ENCODE measurements at places on chromosomes 16 and 17.
A peak's percentile ranks its signal among the peaks of the same experiment; 100 is the strongest.

- DNase-seq = peak; percentile 58
Observed at GRCh38 chr17:15341385-15341849, at the start of gene TEKT3. Gene TEKT3 (minus strand): TSS chr17:15341597. CDS start chr17:15331585, 10,012 bp downstream.

DNA sequence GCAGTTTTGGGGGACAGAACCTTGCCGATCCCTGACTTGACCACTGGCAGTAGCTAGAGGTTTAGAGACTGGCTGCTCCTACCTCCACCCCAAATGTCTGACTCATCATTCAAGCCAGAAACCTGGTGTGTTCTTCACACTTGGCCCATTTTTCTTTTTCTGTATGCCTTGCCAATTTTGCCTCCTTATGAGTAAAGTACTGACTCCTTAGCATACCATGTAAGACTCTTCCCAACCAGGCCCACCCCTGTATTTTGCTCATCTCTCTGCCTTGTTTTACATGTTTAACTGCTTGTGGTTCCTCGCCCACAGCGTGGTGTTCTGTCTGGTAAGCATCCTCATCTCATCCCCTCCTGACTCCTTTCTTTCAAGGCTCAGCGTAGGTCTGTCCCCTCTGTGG, 37.9 kb downstream of the NUP88 start:
- no peak for DNase-seq

GRCh38 chr16:84995663-84996062, 15.7 kb downstream of the ZDHHC7 start:
- DNase-seq = no peak

GRCh38 chr17:3678095-3678820, 9.6 kb downstream of the EMC6 start:
- DNase-seq = peak; percentile 52

GRCh38 chr16:84924331-84925091, 86.8 kb downstream of the ZDHHC7 start:
- no peak for DNase-seq

DNA sequence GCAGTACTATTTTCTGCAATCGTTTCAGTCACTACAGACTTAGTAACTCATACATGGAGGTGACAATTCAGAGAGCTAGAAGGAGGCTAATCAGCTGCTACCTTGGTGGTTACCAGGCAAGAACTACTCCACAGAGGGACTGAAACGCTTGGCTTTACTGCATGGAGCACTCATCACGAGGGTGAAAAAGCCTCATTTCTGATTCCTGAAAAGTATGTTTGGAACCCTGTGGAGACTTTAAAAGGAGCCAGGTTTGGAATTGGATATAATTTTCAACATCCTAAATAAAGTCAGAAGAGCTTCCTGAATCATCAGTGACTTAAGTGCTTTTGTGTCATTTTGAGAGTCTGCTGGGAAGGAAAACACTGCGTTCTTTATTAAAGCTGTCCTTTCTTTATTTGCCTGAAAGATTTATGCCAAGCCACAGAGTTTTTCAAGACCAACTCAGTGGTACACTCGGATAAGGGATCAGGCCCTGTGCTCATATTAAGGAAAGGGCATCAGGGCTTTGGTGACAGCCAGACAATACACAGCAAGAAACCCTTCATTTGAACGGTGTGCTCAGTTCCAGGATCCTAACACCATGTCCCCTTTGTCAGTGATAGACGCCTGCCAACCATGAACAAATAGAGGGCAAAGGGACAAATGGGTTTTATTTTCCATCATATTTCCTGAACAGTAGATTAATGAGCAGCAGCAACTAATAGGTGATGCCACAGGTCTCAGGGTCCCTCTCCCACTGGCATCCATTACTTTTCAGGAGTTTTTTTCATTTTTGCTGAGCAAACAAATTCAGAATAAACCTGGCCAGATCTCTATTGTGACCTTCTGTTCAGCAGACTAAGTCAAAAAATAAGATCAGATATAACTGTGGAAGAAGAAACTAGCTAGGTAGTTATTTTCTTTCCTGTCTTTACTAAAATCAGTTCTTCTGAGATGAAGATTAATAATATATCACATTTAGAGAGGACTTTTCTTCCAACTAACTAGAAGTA, 80.5 kb upstream of the CLEC18B start:
- DNase-seq = no peak

GRCh38 chr17:4357030-4357628, 9.3 kb downstream of the UBE2G1 start:
- DNase-seq = no peak

GRCh38 chr17:31172388-31172787, 77.6 kb downstream of the NF1 start:
- no peak for DNase-seq

DNA sequence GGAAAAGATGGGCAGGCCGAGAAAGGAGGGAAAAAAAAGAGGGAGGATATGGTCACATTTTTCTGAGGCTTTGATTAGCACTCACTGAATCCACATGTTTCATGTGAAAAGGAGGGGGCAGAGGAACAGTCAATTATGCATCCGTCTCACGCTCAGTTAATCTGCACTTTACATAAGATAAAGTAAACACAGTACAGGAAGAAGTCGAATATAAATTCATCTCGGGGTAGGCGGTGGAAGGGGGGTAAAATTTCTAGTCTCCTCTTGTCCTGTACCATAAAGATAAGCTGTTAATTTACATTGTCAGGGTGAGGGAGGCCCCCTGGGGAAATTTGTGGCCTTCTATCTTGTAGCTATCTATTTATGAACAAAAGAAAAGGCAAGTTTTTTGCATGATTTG, 73.1 kb upstream of the CES5A start:
- no peak for DNase-seq

DNA sequence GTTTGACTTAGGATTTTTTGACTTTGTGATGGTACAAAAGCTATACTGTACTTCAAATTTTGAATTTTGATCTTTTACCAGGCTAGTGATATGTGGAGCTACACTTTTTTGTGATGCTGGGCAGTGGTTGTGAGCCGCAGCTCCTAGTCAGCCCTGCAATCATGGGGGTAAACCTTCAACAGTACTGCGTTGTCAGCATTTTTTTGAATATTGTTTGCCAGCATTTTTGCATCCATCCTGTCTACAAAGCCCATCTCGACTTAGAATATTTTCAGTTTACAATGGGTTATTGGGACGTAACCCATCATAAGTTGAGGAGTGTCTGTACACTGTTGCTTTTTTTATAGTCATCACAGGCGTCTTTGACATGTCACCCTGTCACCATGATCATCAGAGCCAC, 142.0 kb downstream of the SPECC1 start:
- no peak for DNase-seq

GRCh38 chr17:18300725-18301480, 13.9 kb downstream of the TOP3A start:
- no peak for DNase-seq

- no peak for DNase-seq
Observed at GRCh38 chr16:53115047-53115446, 60.3 kb downstream of the CHD9 start.

DNA sequence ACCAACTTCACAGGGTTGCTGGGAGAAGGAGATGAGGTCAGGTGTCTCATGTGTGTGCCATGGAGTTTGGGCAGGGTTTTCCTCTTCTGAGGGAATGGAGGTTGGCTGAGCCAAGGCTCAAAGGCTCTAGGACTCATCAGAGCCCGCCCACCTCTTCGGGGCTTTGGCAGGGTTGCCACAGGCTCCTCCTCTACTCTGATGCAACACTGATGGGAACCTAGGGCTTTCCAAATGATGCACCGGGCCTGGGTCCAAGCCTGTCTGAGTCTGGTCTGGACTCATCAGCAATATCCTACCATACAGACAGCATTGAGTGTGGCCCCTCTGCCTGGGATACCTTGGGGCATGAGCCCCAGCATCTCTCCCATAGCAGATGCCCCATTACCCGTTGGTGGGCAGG, 59.5 kb upstream of the LHX1 start:
- no peak for DNase-seq

Data from NCI-H82 (cell line).